ENCODE measurements at places on chromosomes 5 and 9.

- no peak for DNase-seq
- H3K27ac ChIP-seq, result no peak overlapping the region
- H3K27me3 ChIP-seq, result no peaks in the 10 kb centered on the region
- H3K36me3 ChIP-seq, result no peaks in the 10 kb centered on the region
Measured at GRCh38 chr5:151632524-151632923, 41.4 kb upstream of the FAT2 start.

DNA sequence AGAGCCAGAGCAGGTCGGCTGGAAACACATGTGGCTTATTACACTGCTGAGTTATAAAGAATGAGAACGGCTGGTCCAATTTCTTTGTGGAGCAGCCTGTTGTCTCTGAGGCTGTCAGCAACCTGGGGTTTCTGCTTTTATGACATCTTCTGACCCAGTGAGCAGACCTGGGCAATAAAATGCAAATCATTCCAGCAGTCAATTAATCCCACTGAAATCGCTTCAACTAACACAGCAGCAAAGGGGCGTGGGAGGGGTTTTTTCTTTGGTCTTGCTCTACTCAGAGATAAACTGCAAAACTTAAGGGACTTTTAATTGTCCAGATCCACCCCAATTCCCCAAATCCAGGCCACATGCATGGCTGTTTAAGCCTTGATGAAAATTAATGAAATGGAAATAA, 215.7 kb downstream of the SLIT3 start:
- no peak for DNase-seq
- H3K27ac ChIP-seq, result no peak overlapping the region
- no peaks in the 10 kb centered on the region for H3K36me3 ChIP-seq
- H3K4me1 ChIP-seq, result no peaks in the 10 kb centered on the region
- no peak overlapping the region for H3K4me3 ChIP-seq
- H3K27me3 ChIP-seq, result no peaks in the 10 kb centered on the region

- H3K27me3 ChIP-seq, result no peaks in the 10 kb centered on the region
- no peak overlapping the region for H3K4me3 ChIP-seq
- DNase-seq, result no peak
- no peaks in the 10 kb centered on the region for H3K36me3 ChIP-seq
- no peak overlapping the region for H3K27ac ChIP-seq
Measured at GRCh38 chr5:168831383-168831782, 252.2 kb upstream of the PANK3 start.

GRCh38 chr9:75914002-75914401, 23.5 kb downstream of the PCSK5 start:
- no peaks in the 10 kb centered on the region for H3K27me3 ChIP-seq
- no peak overlapping the region for H3K4me3 ChIP-seq
- H3K36me3 ChIP-seq, result no peaks in the 10 kb centered on the region
- H3K4me1 ChIP-seq, result peaks cover 8% of the 10 kb centered on the region
- H3K27ac ChIP-seq, result no peak overlapping the region

GRCh38 chr9:81530310-81530810, 159.0 kb downstream of the TLE1 start:
- H3K36me3 ChIP-seq, result no peaks in the 10 kb centered on the region
- no peak overlapping the region for H3K4me3 ChIP-seq
- no peaks in the 10 kb centered on the region for H3K4me1 ChIP-seq
- no peak overlapping the region for H3K27ac ChIP-seq
- no peaks in the 10 kb centered on the region for H3K27me3 ChIP-seq
- DNase-seq, result no peak

DNA sequence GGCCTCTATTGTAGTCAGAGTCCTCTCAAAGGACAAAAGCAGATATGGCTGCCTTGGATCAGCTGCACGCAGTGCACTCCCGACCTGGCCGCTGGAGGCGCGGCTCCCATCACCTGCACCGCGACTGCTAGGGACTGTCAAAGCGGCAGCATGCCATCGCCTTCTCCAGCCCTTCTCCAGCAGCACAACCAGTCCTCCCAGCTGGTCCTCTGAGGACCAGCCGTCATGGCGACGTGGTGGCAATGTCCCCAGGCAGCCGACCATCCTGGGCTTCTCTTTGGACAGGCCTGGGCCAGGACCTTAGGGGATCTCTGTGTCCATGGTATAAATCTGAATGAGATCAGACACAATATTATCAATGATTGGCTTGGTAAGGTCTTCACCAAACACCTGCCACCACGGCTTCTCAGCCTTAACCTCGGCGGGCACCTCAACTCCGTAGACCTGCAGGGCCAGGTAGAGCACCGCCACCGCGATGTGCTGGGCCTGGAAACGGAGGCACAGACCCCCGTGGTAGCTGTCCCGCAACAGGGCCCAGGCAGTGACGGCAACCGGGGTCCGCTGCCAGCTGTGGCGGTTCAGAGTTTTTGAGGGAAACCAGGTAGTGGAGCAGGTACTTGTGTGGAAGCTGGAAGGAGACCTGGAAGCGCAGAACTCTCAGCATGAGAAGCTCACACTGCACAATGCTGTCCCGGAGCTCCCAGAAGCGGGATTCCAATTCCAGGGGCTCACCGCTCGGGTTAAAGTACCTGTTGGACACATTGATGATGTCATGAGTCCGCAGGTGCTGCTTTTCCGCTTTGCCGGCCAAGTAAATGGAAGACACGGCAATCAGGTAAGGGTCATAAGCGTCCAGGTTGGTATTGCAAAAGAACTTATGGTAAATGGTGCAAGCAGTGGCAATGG, 8.5 kb downstream of the DUSP1 start:
- peaks cover 1% of the 10 kb centered on the region for H3K36me3 ChIP-seq
- H3K27ac ChIP-seq, result no peak overlapping the region
- H3K27me3 ChIP-seq, result no peaks in the 10 kb centered on the region
